CD4-positive, alpha-beta T cell (primary cell): ENCODE measurements at places on chromosomes 4 and X. TPM values are rescaled to one million over a fixed set of nuclear protein-coding genes. Genes with fewer than 3 reads are reported as not detected.

The DDX53 gene
- total RNA-seq: not detected

DNA sequence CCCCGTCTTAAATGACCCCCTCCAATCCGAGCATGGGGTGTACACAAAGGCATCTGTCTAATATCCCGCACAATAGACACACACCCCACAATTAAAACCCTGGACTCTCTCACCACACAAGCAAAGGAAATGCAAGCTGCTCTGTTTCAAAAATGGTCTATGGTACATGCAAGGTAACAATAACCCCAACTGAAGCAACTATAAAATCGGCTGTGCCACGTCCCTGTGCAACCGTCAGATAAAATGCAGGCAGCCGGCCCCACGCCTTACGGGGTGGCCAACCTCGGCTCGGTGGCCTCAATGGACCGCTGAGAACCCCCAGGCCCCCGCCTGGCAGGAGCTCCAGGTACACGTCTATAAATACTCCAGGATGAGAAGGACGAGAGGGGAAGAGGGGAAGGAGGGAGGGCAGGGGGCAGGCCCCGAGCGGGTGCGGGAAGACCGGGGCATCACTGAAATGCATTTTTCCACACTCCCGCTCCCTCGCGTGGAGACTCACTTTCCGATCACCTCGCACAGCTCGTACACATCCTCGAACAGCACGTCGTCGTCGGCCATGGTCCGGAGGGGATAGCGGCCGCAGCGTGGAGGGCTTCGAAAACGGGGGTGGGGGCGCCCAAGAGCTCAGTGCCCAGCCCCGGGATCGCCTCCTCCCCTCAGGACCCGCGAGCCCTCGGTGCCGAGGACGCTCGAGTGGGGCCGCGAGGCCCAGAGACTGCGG is 763 bp downstream of the CASK start:
- DNase-seq: no peak

The RASL11B gene
- total RNA-seq: 0.63 TPM

The TSPAN7 gene
- not detected for total RNA-seq

The PCDH11X gene
- total RNA-seq: not detected

GRCh38 chrX:66022632-66023384 is 17.1 kb downstream of the VSIG4 start:
- no peak for DNase-seq

The GLOD5 gene
- total RNA-seq: not detected

- peak; percentile 6 for DNase-seq
Observed at GRCh38 chrX:3815896-3816664, 102.6 kb upstream of the PRKX start.

- no peak for DNase-seq
Observed at GRCh38 chrX:78237127-78237526, 90.3 kb downstream of the CYSLTR1 start.

The UBE2A gene
- 88.8 TPM for total RNA-seq

The RRAGB gene
- 7.0 TPM for total RNA-seq

- DNase-seq: no peak
Observed at GRCh38 chr4:109041463-109042360, 260.7 kb downstream of the COL25A1 start.

GRCh38 chr4:141027421-141027820 is 105.8 kb downstream of the RNF150 start:
- DNase-seq: no peak

DNA sequence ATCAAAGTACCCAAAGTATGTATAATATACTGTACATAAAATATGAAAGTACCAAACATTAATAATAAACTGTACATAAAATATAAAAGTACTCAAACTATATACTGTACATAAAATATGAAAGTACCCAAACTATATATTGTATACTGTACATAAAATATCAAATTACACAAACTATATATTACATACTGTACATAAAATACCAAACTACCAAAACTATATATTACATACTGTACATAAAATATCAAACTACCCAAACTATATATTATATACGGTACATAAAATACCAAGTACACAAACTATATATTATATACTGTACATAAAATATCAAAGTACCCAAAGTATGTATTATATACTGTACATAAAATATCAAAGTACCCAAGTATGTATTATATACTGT is 723.7 kb downstream of the CWH43 start:
- no peak for DNase-seq

- DNase-seq: no peak
Observed at GRCh38 chr4:150814873-150815272, 200.2 kb downstream of the LRBA start.

The PRSS12 gene
- not detected for total RNA-seq

GRCh38 chr4:47017494-47017893 is 13.9 kb upstream of the GABRB1 start:
- no peak for DNase-seq

- DNase-seq: no peak
Observed at GRCh38 chr4:25958110-25958509, 44.1 kb downstream of the SMIM20 start.

GRCh38 chrX:2782171-2782570 is 30.3 kb downstream of the XG start:
- no peak for DNase-seq

- no peak for DNase-seq
Observed at GRCh38 chr4:153997516-153997915, 208.6 kb upstream of the SFRP2 start.

DNA sequence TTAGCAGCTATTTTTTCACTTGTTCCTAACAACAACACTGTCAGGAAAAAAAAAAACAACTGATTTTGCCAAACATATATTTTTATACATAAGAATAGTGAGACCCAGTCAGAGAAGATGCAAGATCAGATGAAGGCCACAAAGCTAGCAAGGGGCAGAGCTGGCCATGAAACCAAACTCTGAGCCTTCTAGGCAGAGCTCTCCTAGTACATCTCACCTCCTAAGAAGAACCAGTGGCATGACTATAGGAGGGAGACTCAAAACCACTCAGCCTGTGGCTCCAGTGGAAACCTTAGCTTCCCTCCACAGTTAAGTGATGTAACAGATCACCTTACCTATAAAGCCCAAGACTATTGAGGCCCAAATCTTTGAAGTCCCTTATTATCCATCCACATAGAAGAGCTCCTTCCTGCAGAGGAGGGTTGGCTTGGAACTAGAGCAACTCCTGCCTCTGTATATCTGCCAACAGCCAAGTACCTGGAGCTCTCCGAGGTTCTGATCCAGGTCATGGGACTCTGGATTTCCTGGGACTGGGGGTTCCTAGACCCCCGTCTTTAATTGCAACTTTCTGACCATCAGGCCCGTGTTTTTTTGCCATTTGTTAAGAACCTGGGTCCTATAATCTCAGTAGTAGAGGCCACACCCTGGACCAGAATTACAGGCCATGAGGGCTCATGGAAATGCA is 136.5 kb downstream of the SH3KBP1 start:
- peak; percentile 34 for DNase-seq

The WAS gene
- 63.7 TPM for total RNA-seq

- DNase-seq: no peak
Observed at GRCh38 chr4:1244978-1245471, 3.9 kb downstream of the CTBP1 start.

DNA sequence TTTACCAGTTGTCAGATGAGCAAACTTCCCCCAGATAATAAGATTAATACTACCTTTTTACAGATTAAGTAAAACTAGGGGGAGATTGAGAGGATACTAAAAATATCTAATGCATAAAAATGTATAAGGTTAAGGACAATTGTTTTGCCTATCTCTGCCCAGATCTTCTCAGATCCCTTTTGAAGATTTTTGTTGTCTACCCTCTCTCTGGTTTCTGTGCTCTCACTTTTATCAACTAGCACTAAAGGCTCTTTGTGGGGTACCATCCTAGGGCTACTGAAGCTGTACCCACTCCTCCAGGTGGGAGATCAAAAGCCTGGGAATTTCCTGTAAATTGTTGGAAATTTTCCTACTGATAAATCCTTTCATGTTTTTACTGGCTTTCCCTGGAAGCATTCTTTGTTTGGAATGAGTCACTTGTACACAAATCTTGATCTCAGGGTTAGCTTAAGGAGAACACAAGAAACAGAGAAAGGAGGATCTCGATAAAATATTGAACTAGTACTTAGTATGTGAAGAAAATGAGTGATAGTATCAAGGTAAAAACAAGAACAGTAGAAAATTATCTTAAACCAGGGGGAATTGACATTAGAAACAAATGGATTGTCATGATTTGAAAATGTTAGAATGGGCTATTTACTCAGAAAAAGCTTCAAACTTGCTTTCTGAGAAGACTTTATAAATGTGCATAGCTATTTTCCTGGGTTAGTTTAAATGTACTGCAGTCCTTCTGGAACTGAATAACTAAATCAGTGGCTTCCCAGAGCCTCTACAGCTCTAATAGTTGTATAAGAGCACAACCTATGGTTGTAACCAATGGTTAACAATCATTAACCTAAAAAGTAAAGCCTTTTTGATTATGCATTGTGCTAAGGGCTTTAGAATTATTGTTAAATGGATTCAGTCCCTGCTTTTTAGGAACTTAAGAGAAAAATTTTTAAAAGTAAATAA is 679.9 kb upstream of the MAGEB2 start:
- DNase-seq: no peak

DNA sequence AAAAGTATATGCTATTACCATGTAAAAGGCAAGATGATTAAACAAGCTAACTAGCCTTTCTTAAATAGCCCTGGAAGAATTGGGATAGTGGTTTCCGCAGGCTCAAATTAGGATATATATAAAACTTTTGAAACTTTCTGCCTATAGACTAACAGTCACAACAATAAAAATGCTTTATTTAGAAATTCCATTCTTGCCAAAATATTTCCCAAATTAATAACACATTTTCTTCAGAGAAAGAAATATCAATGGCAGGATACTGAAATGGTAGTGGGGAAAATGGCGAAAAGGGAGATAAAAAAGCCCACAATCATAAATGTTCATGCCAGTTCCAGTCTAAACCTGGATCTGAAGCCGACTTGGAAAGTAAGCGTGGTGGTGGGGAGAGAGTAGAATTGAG is 56.0 kb downstream of the MAD2L1 start:
- DNase-seq: no peak

The EGFL6 gene
- not detected for total RNA-seq

DNA sequence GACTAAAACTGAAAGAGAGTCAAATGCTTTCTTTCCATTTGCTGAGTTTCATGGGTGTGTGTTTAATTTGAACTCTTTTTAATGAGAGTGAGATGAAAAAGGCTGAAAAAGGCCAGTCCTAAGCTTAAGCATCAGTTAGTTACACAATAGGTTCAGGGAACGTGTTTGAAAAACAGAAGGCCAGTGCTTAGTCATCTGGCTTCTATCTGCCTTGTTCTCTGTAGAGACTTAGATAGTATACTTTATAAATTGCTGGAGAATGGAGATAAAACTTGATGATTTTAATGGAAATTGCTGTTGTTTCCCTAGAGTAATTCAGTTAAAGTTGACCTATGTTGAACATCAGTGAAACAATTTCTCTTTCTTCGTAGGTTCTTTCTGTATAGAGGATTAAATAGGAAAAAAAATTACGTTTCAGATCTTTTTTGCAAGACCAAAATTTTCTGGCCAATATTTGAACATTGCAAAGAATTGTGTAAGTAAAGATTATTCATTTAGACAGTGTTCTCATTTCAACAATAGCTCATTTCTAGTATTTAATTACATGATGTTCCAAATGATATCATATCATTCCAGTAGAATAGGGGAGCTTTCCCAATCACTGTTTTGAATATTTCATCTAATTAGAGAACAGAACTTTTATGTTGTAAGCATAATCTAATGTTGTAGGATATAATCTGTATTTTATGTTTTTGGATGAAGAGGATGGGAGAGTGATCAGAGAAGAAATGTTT is 1088.8 kb downstream of the ADGRL3 start:
- no peak for DNase-seq

- no peak for DNase-seq
Observed at GRCh38 chrX:149527705-149528104, 13.1 kb upstream of the EOLA1 start.

The CT47B1 gene
- total RNA-seq: not detected

The GAGE2A gene
- total RNA-seq: not detected

- no peak for DNase-seq
Observed at GRCh38 chr4:147833254-147833653, 101.4 kb downstream of the ARHGAP10 start.

The JCHAIN gene
- total RNA-seq: 2.7 TPM

GRCh38 chr4:143424276-143424675 is 87.6 kb downstream of the GAB1 start:
- DNase-seq: no peak

The MAGEA9B gene
- not detected for total RNA-seq

- DNase-seq: no peak
Observed at GRCh38 chrX:76802708-76803107, 375.2 kb downstream of the MAGEE1 start.

The CT45A9 gene
- not detected for total RNA-seq

The STARD8 gene
- total RNA-seq: 0.22 TPM

The NXF2 gene
- not detected for total RNA-seq

DNA sequence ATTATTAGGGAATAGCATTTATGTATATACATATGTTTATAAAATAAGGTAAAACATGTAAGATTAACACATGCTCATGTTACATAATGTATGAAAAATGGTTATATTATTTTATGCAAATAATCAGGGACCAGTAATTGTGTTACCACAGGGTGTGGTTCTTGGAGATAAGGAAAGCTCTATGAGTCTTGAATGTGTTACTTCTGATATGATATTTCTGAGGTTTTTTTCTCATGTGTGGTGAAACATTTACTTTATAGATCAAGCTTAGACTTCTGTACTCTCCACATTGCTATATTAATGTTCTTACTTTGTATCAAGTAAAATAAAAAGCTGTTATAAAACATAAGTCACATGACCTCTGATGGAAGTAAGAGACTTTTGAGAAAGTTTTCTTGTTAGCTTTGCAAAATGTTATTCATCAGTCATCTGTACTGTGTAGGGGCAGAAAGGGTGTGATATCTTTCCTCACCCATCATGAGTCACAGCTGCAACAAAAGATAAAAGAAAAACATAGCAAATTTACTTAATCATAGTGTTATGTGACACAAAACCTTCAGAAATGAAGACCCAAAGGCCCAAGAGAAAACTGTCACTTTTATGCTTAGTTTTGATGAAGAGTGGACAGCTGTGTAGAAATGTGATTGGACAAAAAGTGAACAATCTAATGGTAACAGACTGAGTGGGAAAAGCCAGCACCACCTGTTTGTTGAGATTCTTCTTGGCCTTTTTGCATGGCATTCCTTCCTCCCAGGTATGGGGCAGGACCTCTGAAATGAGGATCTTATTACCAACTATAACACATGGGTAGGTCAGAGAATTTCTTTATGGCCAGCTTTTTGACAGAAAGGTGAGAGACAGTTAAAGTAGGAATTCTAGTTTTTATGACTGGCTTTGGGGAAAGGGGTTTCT is 632.3 kb downstream of the PDHA2 start:
- DNase-seq: no peak

GRCh38 chr4:139655116-139655515 is 10.5 kb upstream of the MGST2 start:
- no peak for DNase-seq

DNA sequence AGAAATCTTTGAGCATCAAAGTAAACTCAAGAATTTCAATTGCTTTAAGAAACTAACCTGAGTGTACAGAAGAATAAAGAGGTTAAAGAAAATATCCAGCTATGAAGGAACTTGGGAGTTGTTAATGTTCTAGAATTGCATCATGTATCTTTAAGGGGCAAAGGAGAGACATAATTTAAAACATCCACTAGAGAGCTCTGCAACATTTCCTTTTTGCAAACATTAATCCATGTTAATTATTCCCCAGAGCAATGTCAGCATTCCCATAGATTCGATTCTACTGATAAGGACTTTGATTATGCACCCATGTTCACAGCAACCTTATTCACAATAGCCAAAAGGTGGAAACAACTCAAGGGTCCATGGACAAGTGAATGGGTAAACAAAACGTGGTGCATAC is 80.2 kb upstream of the SORBS2 start:
- DNase-seq: no peak
